ENCODE measurements at places on chromosomes 12 and 14. TPM values are rescaled to one million over a fixed set of nuclear protein-coding genes. Genes with fewer than 3 reads are reported as not detected.

GRCh38 chr12:75488553-75488952 is 8.0 kb downstream of the GLIPR1 start:
- no peak for DNase-seq

DNA sequence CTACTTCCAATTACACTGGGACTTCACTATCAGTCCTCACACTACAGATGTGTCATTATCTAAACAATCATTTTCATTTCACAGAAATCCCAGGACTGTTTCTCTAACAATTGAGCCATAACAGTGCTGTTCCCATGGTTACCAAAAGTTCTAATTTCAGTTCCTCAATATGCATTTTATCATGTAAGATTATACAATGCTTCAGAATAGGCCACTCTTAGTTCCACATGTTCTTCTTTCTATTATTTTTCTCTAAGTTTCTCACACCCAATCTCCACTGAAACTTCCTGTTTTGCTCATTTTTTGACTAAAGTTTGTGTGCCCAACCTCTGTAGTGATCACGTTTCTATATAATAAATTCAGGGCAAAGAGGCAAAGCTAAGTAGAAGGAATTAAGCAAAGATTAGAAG is 185.8 kb downstream of the DUSP6 start:
- no peak for DNase-seq

DNA sequence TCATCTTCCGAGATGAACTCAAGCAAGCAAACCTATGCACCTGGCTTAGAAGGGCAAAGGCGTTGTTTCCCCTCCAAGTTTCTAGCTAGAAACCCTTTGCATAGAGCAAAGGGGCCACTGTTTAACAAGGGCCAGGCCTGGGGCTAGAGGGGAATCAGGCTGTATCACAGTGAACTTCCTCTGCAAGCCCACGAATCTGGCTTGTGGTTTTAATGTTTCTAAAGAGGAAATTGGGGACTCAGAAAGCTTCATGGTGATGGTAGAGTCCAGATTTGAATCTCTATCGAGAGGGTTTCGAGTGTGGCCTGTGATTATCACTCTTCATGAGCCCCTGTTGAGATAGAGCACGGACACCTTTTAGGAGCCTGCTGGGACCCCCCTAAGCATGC is 189.9 kb downstream of the VRK1 start:
- DNase-seq, result no peak

- no peak for DNase-seq
These were observed 105.3 kb downstream of the GRIP1 start for GRCh38 chr12:66573605-66574004.

GRCh38 chr12:116299064-116299463 is 21.6 kb upstream of the MED13L start:
- DNase-seq, result no peak

DNA sequence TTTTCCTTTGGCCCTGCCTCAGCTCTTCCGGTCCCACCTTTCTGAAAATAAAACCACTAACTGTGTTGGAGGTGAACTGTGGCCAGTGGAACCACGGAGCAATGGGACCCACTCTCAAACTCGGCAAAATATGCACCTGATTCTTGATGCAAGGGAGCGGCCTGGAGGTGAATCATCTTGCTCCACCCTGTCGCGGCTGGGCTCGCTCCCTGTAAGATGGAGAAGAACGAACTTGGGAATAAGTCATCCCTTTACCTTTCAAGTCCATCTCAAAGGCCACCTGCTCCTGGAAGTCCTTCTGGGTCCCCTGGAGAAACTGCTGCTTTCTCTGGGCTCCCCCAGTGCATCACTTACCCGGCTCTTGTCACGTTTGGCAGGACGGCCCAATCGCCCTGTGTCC is 309.9 kb downstream of the BCL11B start:
- DNase-seq, result no peak

- DNase-seq, result no peak
These were observed 126.4 kb downstream of the CCER1 start for GRCh38 chr12:90828621-90829020.

DNA sequence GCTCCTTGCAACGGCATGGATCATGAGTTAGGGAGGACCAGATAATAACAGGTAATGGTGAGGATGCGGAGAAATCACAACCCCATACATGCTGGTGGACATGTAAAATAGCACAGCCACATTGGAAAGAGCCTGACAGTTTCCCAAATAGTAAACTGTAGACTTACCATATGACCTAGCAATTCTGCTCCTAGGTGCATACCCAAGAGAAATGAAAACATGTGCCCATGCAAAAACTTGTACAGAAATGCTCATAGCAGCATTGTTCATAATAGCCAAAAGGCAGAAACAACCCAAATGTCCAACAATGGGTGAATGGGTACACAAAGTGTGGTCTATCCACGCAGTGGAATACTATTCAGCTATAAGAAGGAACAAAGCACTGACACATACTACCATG is 97.5 kb upstream of the VRK1 start:
- no peak for DNase-seq

- no peak for DNase-seq
These were observed 35.0 kb downstream of the LIN7A start for GRCh38 chr12:80902711-80903110.

DNA sequence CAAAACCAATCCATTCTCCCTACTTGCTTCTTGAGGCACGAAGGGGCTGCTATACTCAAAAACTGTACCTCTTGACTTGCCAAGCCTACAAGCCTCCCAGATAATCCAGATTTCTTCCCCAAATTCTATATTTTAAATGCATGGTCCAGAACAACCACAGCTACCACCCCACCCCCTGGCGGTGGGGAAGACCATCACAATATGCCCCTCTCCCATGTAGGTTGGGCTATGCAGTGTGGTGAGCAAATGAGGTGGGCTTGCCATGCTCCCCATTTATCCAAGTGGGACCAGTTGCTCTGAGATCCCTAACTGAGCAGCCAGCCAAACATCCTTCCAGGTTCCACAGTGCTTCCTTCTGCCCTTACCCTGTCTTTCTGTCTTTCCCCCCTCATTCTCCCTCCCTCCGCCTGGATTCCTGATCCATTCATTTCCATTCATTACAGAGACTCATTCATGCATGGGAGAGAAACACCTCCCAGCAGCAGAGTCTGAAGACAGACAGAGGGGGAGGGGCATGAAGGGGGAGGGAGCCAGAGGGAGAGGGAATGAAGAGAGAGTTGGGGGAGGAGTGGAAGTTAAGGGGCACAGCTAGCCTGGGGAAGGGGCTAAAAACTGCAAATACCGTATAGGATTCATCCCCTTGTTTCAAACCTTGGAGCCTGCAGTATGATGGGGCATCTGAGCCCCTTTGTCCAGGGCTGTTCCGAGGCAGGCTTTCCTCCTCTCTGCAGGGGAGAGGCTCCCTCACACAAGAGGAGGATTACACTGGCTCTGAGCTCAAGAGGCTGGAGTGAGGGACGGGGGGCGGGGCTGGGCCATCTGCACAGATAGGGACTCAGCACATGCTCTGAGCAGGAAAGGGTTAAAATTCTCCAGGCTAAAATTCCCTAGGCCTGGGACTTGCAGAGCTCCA is 4.4 kb downstream of the ZNF219 start:
- DNase-seq, result no peak

GRCh38 chr14:61197416-61197815 is 83.7 kb downstream of the TMEM30B start:
- DNase-seq, result no peak

GRCh38 chr12:55702861-55703260 is 4.8 kb downstream of the ITGA7 start:
- no peak for DNase-seq

DNA sequence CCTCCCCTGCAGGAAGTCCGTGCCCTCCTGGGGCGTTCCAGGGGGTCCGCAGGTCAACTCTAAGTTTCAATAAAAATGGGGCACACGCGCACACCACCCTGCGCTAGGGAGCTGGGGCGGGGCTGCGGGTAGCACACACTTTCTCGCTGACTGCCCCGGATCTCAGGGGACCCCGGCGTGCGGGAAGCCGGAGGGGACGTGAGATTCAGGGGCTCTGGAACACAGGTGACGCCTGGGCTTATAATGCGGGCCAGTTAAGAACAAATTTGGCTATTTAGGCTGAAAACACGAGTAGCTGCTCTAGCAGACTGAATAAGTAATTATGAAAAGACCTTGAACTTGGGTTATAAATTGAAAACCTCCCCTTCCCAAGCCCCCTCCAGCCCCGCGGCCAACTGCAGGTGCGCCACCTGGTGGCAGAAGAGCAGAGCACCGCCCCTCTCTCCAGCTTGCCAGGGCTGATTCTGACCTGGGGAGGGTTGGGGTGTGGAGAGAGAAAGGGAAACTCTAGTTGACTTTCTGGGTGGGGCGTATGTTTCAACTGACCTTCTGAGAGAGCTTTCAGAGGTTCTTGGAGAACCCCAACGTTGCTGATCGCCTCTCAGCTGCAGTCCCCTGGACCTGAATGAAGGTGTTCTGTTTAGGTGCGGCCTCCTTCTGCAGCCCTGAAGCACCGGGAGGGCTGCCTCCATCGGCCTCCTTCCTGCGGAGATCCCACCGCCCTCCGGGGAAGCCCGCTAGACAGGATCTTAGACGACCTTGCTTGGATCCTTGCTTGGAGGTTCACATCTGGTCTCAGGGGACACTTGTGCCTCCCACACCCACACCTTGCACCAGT is 118.4 kb upstream of the EVL start:
- no peak for DNase-seq

DNA sequence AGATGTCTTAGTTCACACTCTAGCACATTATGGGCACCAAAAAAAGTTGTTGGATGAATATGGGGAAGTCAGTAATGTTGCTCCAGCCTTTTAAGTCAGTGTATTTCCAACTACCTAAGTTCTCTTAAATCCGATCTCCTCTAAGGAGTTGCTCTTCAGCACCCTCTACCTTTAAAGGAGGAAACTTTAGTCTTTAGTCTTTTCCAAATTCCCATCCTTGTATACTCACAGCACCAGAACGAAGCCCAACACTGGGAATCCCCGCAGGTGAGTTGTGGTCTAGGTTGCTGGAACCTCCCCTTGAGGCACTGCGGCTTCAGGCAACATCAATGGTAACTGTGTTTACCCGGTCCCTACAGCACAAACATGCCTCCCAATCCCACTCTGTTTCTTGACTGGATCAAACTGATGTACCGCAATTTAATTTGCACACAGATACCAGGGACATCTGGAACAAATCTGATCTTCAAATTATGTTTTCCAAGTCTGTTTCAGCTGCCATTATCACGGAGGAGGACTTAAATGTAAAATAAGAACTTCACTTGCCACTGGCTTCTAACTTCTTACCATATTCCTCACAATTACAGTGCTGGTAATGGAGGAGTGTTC is 179.0 kb downstream of the FOXN3 start:
- DNase-seq, result no peak

GRCh38 chr12:19462406-19462805 is 23.1 kb downstream of the AEBP2 start:
- no peak for DNase-seq

DNA sequence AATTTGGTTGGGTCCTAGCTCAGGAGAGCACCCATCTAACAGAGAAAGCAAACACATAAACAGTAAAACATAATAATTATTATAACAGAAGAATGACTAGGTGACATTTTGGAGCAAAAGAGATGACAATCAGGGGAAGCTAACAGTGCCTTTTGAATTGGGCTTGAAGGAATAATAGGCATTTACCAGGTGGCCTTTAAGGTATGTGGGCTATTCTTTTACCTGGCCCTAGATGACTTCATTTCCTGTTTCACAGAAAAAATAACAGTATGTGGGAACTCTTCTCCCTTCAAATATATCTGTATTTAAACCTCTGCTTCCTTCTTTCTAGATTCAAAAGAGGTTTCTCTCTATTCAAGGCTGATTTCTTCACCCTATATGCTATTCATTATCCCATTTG is 3.8 kb downstream of the IRAK4 start:
- DNase-seq, result no peak

DNA sequence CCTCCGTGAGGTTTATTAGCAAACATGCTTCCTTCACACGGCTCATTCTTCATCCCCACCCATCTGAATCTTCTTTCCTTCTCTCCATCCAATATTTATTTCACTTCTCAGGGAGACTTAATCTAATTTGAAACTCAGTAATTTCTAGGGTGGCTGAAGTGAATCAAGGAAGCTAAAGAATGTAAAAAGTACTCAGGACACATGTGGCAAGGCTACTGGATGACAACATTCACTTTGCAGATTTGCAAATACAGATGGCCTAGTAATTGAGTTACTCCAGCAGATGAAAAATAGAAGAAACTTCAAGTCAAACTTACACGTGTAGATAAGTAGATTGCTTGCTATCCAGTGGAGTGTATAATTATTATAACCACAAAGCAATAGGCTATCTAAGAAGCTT is 15.4 kb upstream of the BEST3 start:
- no peak for DNase-seq

GUCY2C gene
- total RNA-seq, result not detected

OR6S1 gene
- total RNA-seq, result not detected

ADCY4 gene
- 59.6 TPM for total RNA-seq

SYT1 gene
- 0.87 TPM for total RNA-seq

Data from mesenteric fat pad (tissue), 1 donor.